ENCODE measurements at places on chromosomes 7 and 10.

DNA sequence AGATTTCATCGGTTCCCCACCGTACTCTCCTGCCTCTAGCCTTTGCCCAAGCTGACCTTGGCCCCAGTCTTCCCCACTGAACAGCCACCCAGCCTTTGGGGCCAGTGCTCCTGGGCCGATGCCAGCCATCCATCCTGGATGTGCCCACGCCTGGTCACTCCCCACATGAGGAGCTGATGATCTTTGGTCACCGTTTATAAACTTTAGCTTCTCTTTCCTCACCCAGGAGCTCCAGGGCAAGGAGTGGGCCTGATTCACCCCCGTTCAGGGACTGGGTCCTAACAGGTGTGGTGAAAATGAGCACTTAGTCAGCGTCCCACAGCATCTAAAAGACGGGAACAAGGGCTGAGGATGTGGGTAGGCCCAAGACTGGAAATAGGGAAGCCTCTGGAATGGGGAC is 22.9 kb downstream of the GTF2IRD1 start:
- DNase-seq: no peak

- peak; percentile 82 for DNase-seq
Measured at GRCh38 chr10:29496341-29497162, 138.2 kb downstream of the SVIL start.

DNA sequence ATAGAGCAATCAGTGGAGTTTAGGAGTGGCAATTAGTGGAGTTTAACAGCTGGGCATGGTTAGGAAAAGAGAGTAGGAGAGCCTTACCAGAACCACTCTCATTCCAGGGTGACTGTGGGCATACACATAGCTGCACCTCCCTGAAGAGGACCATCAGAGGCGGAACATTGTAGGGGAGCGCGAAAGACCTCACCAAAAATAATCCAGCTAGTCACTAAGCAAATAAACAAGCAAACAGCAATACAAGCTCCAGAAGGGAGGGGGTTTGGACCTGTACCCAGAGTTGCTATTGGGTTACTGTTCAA is 4.1 kb upstream of the NACAD start:
- no peak for DNase-seq

DNA sequence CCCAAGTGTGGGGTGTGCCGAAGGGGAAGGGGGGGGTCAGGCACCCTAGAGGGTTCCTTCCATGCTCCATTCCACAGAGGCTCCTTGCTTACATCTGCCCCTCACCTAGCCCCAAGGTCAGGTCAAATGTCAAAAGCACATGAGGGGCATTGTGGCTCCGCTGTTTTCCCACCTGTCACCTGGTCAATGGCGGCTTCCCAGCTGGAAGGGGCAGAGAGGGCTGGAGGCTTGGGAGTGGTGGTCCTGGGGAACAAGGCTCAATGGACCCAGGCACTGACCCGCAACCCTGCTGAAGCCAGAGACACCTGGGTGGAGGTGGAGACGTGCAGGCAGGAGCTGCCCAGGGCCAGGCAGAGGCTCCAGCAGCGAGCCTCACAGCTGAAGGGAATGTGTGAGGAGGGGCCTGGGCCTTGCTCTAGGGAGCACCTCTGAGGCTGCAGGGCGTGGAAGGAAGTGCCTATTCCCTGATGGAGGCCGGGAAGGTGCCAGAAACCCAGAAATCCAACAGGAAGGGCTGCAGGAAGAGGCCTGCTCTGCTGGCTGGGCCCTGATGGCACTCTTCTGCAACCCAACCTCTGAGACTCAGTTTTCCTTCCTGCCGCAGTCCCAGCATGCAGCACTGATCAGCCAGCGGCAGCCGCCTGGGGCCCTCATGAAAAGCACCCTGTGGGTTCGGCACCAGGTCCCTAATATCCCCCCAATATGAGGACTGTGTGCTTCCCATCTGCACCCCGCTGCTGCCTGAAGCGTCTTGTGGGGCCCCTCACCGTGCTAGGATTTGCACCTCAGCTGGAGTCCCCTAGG is 16.0 kb downstream of the RASGEF1A start:
- no peak for DNase-seq

GRCh38 chr7:31963569-31964175 is 106.5 kb downstream of the PDE1C start:
- no peak for DNase-seq

GRCh38 chr10:33838731-33839130 is 504.3 kb upstream of the NRP1 start:
- DNase-seq: no peak

DNA sequence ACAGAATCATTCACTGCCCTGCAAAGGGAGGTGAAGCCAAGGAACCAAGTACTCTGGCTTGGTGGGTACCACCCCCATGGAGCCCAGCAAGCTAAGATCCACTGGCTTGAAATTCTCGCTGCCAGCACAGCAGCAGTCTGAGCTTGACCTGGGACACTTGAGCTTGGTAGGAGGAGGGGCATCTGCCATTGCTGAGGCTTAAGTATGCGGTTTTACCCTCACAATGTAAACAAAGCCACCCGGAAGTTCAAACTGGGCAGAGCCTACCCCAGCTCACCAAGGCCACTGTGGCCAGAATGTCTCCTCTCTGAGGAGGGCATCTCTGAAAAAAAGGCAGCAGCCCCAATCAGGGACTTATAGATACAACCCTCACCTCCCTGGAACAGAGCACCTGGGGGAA is 1050.0 kb upstream of the GHITM start:
- DNase-seq: no peak

- DNase-seq: no peak
Measured at GRCh38 chr7:15508258-15508657, 53.6 kb downstream of the AGMO start.

- no peak for DNase-seq
Measured at GRCh38 chr7:140238778-140239652, 62.2 kb upstream of the KDM7A start.

GRCh38 chr7:157543276-157543675 is 206.5 kb downstream of the DNAJB6 start:
- DNase-seq: no peak

GRCh38 chr10:98074315-98074911 is 44.0 kb upstream of the CRTAC1 start:
- DNase-seq: peak; percentile 21

DNA sequence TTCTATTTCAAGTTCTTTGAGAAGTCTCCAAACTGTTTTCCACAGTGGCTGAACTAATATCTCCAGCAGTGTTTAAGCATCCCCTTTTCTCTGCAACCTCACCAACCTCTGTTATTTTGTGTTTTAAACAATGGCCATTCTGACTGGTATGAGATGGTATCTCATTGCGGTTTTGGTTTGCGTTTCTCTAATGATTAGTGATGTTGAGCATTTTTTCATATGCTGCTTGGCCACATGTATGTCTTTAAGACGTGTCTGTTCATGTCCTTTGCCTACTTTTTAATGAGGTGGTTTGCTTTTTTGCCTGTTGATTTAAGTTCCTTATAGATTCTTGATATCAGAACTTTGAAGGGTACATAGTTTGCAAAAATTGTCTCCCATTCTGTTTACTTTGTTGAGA is 156.6 kb upstream of the IMMP2L start:
- no peak for DNase-seq

DNA sequence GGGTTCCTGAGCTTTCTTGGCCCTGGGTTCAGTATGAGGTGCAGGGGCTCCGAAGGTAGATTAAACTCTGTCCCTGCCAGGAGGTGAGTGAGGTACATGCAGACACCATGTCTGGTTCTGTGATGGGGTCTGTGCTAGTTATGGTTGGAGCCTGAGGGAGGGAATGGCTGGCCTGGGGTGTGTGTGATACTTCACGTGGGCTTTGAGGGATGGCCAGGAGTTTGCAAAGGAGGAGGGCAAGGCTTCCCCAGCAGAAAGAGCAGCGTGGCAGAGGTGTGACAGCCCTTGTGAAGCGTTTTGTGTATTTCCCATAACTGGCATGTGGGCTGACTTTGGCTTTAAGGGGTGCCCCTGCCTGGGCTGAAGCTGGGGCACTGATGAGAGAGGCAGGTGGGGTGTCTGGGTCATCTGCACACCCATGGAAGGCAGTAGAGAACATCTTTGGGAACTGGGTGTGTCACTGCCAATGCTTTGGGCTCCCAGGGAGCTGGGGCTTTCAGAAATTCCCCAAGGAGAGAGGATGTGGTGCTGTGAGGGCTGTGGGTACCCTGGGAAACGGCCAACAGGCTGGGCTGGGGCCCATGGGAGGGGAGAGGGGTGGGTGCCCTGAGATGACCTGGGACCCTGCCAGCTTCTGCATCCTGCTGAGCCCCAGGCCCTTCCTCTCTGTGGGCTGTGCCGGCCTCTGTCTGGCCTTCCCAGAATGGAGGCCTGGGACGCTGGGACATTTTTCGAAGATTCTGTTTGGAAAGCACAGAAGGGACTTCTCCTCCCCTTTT is 4.6 kb downstream of the PALD1 start:
- DNase-seq: no peak

DNA sequence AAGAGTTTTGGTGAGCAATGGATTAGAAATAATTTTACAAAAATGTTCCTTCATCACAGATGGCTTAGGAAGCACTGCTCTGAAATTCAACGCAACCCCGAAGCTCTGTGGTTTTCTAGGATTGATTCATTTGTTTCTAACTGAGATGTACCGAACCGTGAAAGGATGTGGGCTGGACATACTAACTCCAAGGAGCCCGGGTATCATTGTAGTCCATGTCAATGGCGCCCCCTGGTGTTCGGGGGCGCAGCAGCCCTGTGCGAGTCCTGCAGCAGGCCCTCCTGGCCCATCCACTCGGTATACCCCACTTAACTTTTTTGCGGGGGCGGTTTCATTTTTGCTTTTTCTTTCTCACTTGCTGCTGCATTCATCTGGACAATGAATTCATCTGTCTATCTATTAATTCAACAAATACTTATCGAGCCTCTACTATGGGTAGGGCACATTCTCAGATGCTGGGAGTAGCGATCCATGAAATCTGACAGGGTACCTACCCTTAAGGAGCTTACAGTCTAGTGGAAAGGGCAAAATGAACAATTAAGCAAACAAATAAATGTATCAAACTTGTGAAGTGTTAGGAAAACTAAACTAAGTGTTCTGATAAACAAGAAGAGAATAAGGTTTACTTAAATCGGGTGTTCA is 25.2 kb upstream of the ITPRID1 start:
- DNase-seq: peak; percentile 27

DNA sequence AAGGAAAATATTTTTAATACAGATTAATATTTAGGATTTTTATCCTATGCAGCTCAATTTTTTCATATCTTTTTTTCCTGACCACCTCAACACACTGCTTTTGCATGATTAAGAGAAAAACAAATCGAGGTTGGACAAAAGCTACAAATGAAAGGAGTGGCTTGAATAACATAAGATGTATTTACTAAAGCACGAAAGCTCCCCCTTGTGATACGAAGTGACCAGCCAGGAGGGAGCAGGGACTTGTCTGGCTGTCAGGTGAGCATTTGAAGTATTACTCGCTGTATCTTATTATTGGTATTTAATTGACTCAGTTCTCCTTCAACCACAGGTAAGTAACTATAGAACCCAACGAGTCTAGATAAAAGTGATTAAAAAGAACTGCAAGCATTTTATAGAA is 265.2 kb upstream of the PHF14 start:
- no peak for DNase-seq

DNA sequence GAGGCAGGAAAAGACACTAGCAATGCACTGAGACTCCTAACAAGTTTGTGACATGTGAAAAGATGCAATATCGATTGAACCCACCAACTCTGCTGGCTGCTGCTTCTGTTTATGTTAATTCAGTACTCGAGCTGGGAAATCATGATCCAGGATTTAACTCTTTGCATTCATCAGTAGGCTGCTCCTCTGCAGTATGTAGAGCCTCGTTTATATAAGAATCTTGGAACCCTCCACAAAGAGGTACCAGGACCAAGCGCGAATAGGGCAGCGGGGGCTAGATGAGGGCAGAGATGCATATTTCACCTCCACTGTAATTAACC is 7.8 kb downstream of the PRKAG2 start:
- no peak for DNase-seq

- peak; percentile 66 for DNase-seq
Measured at GRCh38 chr10:69065406-69066361, 22.2 kb upstream of the SRGN start.

GRCh38 chr10:74949843-74950765 is 123.7 kb downstream of the KAT6B start:
- DNase-seq: peak; percentile 36

DNA sequence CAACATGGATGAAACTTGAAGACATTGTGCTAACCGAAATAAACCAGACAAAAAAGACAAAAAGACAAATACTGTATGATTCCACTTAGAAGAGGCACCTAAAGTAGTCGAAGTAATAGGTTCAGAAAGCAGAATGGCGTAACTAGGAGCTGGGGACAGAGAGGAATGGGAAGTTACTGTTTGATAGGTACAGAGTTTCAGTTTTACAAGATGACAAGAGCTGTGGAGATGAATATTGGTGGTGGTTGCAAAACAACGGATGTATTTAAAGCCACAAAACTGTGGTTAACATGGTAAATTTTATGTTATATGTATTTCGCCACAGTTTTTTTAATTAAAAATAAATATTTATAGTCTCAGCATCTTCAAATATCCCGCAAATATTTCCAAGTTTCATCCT is 64.1 kb upstream of the DIP2C start:
- no peak for DNase-seq

- no peak for DNase-seq
Measured at GRCh38 chr10:58424176-58424575, 39.0 kb downstream of the TFAM start.

DNA sequence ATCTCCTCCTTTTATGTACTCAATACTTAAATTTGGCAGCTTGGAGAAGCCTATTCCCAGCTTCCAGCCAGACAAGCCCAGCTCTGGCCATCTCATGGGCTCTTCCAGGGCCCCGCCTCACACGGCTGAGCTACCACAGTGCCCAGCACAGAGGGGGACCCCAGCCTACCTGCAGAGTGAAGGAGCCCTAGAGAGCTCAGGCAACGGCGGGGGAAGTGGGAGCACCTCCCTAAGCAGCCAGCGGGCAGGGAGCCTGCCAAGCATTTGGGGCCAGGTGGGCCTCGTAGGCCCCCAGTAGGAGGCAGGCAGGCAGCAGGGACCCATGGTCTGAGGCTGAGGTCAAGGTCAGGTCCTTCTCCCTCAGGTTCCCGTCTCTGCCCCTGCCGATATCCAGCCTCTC is 29.1 kb upstream of the SMARCD3 start:
- DNase-seq: no peak

DNA sequence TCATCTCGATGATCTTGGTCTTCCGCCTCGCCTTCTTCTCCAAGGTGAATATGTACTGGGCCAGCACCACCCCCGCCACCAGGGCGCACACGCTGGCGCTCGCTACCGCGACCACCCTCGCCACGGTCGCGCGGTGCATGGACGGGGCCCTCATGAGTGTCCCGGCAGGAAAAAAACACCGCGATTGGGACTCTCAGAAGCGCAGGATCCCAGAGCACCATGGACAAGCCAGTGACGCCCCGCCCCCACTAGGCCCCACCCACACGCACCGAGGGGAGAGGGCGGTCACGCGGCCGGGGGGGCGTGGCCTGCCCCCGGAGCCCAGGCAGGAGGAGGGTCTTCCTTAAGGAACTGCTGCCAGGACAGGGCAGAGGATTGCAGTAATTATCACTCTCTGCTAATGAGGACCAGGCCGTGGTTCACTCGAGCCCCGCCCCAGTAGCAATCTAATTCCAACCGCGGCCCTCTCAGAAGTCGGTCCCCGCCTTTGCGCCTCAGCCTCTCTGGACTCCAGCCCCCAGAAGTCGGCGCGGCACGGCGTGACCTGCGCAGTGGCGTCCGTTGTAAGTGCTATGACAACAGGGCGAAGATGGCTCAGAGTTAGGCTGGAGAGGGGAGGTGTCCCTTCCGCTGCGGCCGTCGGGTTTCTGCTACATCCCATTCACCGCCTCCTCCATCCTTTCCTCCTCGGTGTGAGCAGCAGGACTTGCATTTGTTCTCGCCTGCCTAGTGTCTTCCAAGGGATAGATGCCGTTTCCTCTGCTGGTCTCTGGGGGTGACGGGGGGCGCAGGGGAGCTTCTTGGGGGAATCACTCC is at the start of gene BBS9:
Gene BBS9 (plus strand): TSS at position 575 of the 816 bp plus-strand sequence. CDS start 16,689 bp downstream, outside the sequence.
- DNase-seq: peak; percentile 97
